GM04504 (cell line): ENCODE measurements at places on chromosomes 2 and 18.
A peak's percentile ranks its signal among the peaks of the same experiment; 100 is the strongest.

GRCh38 chr2:153891051-153891450 is 19.3 kb downstream of the GALNT13 start:
- DNase-seq = no peak

DNA sequence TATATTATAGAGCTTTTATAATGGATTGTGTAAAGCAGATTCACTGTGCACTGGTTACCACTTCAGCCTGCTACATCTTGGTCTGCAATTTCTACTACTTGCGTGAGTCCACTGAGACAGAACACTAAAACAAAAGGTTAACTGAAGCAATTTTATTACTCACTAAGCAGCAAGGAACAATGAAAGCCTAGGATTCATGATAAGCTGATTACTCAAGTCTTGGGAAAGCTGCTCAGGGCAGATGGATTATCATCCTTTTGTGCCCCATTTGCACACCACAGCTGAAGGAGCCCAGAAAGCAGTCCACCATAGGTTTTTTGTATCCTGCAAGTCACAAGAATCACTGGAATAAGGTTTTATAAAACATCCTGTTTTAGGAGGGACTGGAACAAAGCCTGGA is 1215.2 kb upstream of the TMEFF2 start:
- DNase-seq = no peak

- peak; percentile 25 for DNase-seq
Observed at GRCh38 chr18:3995476-3996102, 459.5 kb downstream of the DLGAP1 start.

DNA sequence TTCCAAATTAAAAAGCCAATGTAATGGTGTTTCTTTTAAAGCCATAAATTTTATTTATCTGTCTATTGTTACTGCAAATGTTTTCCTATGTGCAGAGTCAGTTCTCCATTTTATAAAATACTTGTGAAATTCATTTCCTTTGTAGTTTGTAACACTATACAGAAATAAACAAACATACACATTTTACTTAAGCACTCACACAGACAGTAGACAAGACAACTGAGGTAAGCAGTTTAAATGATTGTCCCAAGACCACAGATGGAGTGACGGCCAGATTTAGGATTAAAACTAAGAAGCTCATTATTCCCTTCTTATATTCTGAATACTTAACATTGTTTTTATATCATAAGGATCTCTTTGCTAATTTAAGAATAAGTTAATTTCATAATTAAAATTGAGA is 100.9 kb downstream of the BAZ2B start:
- DNase-seq = no peak

DNA sequence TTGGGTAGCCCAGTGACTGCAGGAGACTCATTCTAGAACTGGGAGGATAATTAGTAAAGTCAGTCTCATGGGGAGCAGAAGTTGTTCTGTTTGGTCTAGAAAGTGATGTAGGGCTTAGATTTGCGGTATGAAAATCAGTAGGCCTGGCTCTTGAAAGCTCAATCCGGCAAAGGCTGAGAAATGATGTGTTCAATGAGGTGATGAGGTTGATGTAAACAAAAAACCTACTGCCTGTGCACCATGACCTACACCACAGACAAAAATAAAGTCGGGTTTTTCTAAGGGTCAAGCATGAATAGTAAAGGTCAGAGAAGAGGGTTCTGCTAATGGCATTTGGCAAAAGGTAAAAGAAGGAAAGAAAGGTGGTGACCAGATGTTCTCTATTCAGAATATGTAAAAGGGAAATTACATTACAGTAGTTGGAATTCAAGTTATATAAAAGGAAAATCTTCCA is 80.8 kb upstream of the COL5A2 start:
- no peak for DNase-seq

GRCh38 chr2:175552902-175553301 is 371.4 kb upstream of the ATP5MC3 start:
- no peak for DNase-seq

- DNase-seq = no peak
Observed at GRCh38 chr2:68690851-68691250, 43.8 kb upstream of the ARHGAP25 start.

DNA sequence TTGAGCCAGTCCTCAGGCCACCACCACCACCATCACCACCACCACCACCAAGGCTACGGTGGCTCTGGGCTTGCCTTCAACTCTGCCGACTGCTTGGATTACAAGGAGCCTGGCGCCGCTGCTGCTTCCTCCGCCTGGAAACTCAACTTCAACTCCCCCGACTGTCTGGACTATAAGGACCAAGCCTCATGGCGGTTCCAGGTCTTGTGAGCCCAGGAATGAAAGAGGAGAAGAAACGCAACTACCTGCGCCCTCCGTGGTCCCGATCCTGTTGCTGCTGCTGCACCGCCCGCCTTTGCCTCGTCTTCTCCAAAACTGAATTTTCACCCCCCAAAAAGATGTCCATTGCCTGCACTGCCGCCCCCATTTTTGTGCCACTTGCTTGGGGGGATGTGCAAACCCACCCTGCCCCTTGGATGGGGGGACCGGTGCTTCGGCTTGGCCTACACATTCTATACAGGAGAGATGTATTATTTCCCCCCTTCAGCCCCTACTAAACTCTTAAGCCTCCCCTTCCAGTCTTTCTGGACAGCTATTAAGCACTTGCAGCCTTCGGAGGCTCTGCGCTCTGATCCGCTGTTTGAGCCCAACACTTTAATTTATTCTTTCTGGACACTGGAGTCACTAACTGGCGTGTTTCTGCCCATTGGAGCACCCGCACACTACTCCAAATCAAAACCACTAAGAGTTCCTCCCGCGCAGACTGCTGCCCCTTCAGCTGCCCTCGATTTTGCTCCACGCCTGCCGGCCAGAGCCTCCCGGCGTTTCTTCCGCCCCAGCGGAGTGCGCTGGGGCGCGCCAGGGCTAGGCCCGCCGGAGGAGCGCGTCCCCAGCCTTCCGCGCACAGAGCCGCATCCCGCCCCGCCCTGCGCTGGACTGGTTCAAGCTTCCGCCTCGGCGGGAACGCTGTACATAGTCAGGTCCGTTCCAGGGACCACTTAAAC is 5.7 kb downstream of the OTX1 start:
- no peak for DNase-seq

- DNase-seq = no peak
Observed at GRCh38 chr18:2854875-2855274, 8.1 kb downstream of the EMILIN2 start.

GRCh38 chr2:4192119-4192518 is 488.7 kb downstream of the DCDC2C start:
- DNase-seq = no peak
